ENCODE measurements at places on chromosomes 4 and X.

GRCh38 chr4:9709724-9710123, 71.7 kb upstream of the DRD5 start:
- no peak for DNase-seq

DNA sequence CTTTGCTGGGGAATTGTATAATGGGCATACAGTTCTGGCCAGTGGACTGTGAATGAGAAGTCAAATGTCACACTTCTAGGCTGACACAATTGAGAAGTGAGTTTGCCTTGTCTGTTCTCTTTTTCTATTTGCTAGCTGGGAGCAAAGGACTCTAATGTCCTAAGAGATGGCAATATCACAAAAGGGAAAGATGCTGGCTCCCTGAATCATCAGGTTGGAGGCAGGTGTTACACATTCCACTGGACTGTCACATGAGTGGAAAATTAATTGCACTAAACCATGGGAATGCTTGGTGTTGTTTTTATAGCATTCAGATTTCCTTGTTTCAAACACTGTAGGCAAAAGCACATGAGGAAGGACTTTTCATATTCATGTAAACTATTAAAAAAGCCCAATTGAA, 388.3 kb downstream of the ADAM29 start:
- no peak for DNase-seq

DNA sequence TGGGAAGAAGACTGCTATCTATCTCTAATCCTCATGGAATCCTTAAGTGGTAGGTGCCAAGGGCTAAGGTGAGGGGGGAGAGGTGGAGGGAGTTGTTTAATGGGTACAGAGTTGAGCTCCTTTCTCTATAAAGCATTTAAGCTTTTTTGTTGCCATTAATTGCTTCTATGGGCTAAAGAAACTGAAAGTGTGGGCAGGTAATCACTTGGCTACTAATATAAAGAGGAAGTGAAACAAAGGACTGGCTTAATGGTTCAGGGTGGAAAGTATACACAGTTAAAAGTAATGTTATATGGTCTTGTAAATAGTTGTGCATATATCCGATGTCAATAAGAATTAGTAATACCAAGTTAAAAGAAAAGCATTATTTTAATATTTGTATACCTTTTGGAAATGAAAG, 83.9 kb downstream of the POLA1 start:
- no peak for DNase-seq

- DNase-seq = no peak
Measured at GRCh38 chrX:70455366-70456202, 10.9 kb downstream of the DLG3 start.

GRCh38 chr4:81471298-81471587, 464 bp downstream of the RASGEF1B start:
- DNase-seq = no peak

GRCh38 chrX:16319929-16320328, 152.6 kb downstream of the MAGEB17 start:
- DNase-seq = no peak

DNA sequence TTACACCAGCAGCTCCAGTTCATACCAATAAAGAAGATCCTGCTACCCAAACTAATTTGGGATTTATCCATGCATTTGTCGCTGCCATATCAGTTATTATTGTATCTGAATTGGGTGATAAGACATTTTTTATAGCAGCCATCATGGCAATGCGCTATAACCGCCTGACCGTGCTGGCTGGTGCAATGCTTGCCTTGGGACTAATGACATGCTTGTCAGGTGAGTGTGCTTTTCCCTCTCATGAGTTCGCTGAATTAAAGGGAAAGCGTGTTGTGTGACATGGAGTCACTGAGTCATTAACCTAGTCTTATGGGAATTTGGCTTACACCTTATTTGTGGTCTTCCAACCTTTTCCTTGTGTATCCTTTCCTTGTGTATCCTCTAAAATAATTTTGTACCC, 15.9 kb downstream of the TMEM165 start:
- peak; percentile 30 for DNase-seq

DNA sequence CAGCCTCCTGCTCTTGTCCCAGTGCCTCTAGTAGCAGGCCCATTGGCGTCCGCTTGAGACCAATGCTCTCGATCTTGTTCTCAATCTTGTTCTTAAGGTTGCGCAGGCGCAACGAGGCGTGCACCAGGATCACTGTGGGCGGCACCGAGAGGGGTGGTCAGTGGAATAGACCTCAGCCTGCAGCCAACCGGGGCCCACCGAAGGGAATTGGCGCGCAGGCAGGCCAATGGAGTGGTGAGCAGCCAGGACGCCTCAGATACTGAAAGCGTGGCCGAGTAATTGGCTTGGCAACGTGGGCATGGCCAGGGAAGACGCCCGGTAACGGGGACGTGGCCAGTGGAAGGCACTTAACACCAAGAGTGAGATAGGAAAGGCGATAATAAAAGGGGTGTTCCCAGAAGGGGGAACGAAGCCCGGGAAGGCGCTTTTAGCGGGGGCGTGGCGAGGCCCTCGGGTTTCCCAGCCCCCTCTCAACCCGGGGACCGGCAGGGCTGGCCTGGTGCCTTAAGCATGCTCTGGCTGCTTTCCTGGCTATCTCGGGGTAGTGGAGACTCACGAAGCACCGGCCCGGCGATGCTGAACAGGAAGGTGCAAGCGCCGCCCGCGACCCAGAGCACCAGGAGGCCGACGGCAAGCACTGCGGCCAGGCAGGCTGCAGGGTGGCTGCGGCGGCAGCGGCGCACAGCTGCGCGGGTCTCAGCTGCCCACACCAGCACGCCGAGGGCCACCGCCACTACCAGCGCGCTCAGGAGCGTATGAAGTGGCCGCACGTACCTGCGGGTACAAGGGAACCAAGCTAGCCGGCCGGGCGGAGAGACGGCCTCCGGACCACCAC, 1.7 kb downstream of the PRAF2 start:
- peak; percentile 57 for DNase-seq

DNA sequence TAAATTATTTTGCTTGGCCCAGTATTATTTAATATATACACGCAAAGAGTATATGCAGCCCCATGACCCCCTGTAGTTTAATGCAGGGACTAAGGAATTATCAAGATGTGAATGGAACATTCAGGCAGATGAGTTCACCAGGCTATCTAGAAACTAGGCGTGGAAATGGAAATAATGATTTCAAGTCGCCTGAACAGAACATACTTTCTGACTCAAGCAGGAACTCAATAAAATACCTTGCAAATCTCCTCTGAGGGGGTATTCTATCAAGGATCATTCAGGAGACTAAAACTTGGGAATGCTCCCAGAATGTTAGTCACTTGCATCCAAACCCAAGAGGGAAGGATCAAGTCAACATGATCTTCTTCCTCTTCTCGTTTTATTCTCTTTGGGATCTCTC, 59.6 kb upstream of the RASSF6 start:
- peak; percentile 71 for DNase-seq

DNA sequence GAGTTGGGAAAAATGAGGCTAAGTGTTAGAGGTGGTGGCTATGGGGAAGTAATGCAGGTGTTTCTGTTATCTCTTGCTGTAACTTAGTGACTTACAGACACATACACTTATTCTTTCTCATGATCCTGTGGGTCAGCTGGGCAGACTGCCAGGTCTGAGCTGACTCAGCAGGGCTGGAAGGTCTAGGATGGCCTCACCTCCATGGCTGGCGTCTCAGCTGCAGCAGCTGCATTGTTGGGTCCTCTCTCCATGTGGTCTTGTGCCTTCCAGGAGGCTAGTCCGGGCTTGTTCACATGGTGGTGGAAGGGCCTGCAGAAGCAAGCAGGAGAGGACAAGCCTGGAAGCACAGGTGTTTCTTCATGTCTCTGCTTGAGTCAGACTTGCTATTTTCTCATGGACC, 172.7 kb downstream of the NHS start:
- peak; percentile 77 for DNase-seq

DNA sequence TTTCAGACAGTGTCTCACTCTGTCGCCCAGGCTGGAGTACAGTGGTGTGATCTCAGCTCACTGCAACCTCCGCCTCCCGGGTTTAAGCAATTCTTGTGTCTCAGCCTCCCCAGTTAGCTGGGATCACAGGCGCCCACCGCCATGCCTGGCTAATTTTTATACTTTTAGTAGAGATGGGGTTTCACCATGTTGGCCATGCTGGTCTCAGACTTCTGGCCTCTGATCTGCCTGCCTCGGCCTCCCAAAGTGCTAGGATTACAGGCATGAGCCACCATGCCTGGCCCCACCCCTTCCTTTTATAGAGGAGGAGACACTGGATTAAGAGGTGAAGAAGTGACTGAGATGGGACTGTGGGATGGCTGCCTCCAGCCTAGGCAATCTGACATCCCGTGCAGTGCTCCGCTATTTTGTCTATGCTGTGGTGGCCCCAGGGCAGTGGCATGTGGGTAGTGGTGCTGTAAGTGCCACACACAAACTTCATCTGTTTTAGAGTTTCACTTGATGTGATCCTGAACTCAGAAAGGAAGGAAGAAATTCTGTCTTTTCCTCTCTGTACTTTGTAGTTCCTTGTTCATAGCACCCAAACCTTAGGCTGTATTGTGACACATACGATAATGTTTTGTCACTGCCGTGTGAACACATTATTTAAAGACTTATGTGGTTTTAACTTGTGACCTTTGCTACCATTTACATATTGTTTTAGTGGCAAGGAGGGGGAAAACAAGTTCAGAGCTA, 48.9 kb downstream of the FNIP2 start:
- no peak for DNase-seq

- DNase-seq = peak; percentile 64
Measured at GRCh38 chrX:23901805-23902204, 5.9 kb downstream of the APOO start.

DNA sequence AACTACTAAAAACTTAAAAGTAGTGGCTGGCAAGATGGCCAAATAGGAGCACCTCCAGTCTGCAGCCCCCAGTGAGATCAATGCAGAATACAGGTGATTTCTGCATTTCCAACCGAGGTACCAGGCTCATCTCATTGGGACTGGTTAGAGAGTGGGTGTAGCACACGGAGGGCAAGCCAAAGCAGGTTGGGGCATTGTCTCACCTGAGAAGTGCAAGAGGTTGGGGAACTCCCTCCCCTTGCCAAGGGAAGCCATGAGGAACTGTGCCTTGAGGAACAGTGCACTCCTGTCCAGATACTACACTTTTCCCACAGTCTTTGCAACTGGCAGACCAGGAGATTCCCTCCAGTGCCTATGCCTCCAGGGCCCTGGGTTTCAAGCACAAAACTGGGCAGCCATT, 311.1 kb downstream of the PAPSS1 start:
- no peak for DNase-seq

DNA sequence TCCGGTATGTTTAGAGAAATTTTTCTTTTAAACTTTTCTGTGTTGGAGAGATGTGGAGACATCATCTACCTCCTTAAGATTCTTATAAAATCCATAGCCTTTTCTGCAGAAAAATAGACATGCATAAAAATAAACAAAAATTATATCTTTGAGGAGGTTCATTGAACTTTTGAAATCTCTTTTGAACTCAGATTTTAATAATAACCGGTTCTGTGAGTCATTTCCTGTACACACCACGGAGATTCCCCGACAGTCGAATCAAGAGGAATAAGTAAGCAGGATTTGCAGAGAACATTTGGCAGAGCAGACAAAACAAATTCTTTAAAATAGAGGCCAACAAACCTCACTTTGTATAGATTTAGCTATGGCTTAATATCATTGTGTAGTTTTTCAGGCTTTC, 918.7 kb upstream of the POU3F4 start:
- no peak for DNase-seq

- peak; percentile 43 for DNase-seq
Measured at GRCh38 chrX:109352066-109352588, 129.8 kb downstream of the GUCY2F start.

DNA sequence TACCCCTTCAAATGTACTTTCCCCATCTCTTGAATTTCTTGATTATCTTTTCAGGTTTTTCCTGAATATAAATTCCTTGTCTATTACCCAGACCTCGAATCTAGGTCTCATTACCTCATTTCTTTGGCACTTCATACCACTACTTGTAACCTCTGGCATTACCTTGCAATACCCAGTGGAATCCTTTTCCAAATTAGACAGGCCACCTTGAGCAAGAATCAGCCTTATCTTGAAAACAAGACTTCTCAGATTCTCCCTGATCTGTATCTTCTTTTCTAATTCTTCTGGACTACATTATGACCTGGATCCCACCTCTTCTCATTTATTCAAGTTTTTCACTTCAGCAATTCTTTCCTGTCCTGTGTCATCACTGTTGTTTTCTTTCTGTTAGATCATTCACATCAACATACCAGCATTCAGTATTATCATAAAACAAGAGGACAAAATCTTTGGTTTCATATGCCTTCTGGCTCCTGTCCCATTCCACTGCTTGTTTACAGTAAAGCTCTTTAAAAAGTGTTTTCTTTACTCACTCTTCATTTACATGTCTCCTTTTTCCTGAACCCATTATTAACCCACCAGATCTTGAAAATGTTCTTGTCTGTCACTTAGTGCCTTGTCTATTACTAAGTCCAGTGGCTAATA, 275.6 kb upstream of the HS3ST1 start:
- no peak for DNase-seq

DNA sequence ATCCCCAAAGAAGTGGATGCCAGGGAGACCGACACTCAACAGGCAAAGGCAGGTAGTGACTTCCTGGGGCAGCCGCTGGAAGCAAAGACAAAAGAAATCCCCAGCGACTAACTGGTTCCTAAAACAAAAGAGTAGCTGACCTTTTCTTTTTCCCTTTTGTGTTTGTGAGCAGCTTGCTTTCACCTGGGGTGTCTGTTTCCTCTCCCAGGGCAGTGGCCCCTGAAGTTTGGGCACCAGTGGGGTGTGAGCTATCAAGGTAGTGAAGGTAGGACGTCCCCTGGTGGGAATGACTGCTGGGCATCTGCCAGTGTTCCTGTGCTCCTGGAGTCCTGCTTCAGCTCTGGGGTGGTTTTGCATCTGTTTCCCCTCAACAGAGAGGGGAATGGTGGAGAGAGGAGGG, 41.6 kb upstream of the STIM2 start:
- no peak for DNase-seq

- DNase-seq = no peak
Measured at GRCh38 chr4:173801876-173802661, 272.0 kb upstream of the HAND2 start.

GRCh38 chrX:153831429-153832150, 1.2 kb upstream of the PDZD4 start:
- no peak for DNase-seq

- DNase-seq = no peak
Measured at GRCh38 chrX:68429216-68429615, 4.1 kb downstream of the OPHN1 start.

- no peak for DNase-seq
Measured at GRCh38 chr4:157999723-158000122, 173.1 kb downstream of the GASK1B start.

DNA sequence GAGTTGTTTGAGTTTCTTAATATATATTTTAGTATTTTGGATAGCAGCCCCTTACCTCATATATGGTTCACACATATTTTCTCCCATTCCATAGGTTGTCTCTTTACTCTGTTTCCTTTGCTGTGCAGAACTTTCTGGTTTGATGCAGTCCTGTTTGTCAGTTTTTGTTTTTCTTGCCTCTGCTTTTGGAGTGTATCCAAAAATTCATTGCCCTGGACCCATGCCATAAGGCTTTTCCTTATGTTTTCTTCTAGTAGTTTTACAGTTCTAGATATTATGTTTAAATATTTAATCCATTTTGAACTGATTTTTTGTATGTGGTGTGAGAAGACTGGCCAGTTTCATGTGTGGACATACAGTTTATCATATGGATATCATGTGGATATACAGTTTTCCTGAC, 58.5 kb upstream of the NUDT6 start:
- peak; percentile 25 for DNase-seq

GRCh38 chrX:114338870-114339269, 245.0 kb upstream of the HTR2C start:
- DNase-seq = no peak

GRCh38 chr4:186743261-186743660, 19.6 kb upstream of the FAT1 start:
- DNase-seq = no peak

Data from foreskin fibroblast (primary cell).